CD8-positive, alpha-beta memory T cell (primary cell): ENCODE measurements at places on chromosomes 1 and 21. TPM values are rescaled to one million over a fixed set of nuclear protein-coding genes. Genes with fewer than 3 reads are reported as not detected.

The AK4 gene
- 32.2 TPM for total RNA-seq

The TRIM58 gene
- total RNA-seq, result 0.16 TPM

The DMBX1 gene
- total RNA-seq, result not detected

The CAPN9 gene
- not detected for total RNA-seq

The ITLN2 gene
- not detected for total RNA-seq

The GPR37L1 gene
- total RNA-seq, result not detected

The FASLG gene
- total RNA-seq, result 46.6 TPM

The LIPI gene
- not detected for total RNA-seq

The SH2D1B gene
- not detected for total RNA-seq

The CELA3B gene
- total RNA-seq, result not detected

The VWA5B1 gene
- total RNA-seq, result not detected

The ACOT11 gene
- 0.58 TPM for total RNA-seq

DNA sequence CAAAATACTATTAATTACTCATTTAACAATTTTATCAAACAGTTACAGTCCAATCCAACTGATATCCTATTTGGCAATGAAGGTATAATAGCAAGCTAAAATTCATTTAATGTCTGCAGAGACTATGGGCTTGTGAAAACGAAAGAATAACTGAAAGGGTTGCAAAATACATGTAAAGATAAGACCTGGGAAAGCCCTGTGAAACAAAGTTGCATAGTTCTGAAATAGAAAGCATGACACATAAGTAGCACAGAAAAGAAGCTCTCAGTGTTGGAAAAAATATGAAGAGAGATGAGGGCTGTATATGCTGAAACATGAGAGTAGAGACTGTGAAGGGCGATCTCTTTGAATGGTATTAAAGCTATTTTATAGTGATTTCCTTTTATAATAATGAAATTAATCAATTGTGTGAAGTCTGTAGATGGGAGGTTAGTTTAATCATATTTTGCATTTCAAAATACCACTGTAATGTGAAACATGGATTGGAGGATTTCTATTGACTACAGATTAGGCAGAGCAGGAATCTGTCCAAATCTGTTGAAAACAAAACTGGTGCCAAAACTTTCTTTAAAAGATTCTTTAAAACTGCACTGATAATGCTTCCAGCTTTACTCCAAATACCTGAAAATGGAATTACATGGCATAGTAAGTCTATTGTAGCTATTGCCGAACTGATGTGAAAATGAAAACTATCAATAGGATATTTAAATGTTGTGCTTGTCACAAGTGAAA lies 1518.9 kb upstream of the B3GALT2 start:
- no peak for DNase-seq

DNA sequence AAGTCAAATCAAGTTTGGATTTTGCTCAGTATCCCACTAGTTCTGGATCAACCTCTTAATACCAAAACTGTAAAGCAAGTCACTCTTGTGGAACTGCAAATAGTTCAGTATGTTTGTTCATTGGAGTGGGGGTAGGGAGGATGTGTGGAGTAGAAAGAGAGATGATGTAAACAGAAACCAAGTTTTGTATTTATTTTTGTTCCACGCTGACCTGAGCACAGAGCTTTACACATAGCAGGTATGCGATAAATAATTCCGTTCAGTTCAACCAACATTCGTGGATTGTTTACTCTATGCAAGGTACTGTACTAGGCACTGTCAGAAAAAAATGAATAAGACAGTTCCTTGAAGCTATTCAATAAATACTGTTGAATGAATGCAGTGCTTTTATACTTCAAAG lies 4.5 kb upstream of the ZNF644 start:
- no peak for DNase-seq

- DNase-seq, result no peak
Measured at GRCh38 chr1:158028969-158029368, 35.5 kb downstream of the KIRREL1 start.

DNA sequence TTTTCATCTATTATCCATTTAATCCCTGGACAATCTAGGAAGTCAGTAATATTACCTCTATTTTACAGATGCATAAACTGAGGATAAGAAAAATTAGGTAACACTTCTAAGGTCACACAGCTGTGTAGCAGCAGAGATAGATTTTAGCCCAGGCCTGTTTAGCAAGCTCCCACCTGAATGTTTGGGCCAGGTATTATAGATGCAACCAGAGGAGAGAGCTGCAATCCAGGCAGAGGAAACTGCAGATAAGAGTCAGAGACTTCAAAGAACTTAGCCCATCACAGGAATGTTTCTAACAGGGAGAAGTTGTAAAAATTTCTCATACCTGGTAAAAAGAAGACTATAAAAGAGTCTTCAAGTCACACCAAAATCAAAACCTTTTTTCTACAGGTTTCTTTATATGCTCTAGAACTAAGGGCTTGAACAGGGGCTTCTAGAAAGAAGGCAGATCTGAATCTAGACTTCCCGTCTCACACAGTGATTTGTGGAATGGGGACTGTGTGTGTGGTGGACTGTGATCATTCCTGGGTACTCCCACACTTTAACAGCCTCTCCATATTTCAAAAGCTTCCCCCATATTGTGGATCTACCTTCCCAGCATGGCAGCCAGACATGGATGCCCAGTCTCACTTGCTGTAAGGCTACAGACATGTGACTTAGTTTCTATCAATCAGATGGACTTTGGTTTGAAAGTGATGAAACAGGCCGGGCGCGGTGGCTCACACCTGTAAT lies 128.7 kb downstream of the TLR5 start:
- no peak for DNase-seq

DNA sequence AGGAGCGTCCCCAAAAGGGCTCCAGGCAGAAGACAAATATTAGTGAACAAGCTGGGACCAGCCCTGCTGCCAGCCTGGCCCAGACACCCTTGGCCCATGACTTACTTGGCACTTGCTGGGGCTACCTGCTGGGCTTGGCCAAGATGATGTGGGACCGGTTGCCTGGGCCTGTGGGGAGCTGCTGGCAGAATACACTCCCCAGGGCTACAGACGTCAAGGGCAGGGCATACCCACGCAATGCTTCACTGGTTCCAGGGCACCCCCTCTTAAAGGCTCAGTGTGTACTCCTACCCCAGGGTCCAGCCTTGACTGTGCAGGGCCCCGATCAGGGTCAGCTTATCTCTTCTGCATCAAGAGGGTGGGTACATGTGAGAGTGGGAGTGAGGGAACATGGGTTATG lies 106.5 kb upstream of the SLC2A1 start:
- DNase-seq, result no peak

GRCh38 chr1:114641377-114641776 lies 28.5 kb downstream of the DENND2C start:
- no peak for DNase-seq

DNA sequence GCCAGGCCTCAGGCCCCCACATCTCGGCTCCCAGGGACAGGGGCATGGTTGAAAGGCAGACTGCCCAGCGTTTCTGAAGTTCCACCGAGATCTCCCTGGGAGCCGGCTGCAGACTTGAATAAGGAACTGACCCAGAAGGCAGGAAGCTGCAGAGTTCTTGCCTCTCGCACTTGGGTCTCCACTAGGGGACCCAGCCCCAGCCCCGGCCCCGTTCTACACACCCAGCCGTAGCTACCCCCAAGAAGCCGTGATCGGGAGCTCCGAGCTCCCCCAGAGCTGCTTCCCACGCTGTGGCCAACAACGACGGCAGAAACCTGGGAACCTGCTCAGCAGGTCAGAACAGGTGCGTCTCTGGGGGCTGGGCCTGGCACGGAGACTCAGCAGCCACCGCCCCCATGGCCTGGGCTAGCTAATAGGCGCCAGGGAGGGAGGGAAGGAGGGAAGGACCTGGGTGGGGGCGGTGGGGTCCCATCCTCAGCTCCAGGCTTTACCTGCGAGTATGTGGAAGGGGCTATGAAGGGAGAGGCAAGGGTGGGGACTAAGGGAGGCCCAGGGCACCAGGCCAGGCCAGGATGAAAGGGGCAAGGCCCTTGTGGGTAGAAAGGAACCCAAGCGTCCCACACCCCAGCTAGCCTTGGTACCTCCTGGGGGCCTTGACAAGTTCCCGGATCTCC lies at the start of gene NECTIN4:
Gene NECTIN4, minus strand, starts transcription at position 308 of the 674 bp plus-strand sequence. Its CDS starts 262 bp downstream, at position 46.
- no peak for DNase-seq

DNA sequence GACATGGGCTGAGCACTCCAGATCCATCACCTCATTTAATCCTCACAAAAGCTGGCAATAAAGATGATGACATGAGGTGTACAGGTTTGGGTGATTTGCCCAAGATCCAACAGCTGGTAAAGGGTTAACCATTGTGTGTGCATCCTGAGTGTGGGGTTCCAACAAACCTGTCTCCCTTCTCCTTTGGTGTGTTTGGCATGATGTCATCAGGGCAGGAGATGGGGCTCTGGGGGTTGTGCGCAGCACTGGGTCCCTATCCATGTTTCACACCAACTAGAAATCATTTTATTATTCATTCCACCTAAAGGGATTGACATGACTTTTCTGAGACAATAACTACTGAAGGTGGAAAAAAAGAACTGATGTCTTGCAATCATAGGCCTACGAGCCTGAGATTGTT lies 452.5 kb downstream of the SIPA1L2 start:
- no peak for DNase-seq

DNA sequence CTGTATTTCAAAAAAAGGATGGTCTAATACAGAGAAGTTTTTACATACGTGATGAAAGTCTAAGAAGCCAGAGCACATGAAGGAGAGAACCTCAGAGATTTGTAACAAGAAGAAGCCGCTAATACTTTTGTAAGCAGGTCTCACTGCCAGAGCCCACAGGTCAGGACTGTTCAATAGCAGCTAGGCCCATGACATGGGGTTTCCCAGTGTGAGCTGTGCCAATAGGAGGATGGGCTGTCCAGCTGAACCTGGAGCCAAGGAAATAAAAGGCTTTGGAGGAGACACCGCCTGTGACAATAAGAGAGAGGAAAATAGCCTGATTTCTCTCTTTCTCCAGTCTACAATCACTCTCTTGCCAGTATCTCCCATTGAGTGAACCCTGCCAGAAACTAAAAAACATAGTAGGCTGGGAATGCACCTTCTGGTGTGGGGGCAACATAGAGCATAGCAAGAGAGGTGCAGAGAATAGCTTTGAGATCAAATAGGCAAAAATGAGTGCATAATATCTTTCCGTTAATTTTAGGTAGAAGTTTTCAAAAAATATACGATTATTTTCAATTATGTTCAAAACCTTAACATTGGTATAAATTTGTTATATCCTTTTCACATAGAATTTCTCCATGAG lies 360.3 kb downstream of the NEGR1 start:
- no peak for DNase-seq

- DNase-seq, result no peak
Measured at GRCh38 chr21:41783476-41784180, 16.8 kb upstream of the RIPK4 start.

DNA sequence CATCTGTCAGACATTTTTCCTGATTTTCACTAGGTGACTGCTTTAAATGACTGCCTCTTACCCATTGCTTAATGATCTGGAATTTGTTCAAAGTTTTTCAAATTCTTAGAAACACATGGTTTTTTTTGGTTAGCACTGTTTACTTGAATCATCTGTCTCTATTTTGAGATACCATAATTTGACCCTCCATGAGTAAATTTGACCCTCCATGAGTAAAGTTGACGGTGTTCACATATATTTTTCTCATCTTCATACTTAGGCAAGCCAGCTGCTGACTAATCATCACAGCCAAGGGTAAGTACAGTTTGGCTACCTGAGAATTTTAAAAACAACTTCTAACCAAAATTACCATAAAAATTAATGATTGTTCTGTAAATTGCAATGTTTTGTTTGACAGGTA lies 586.5 kb downstream of the PTBP2 start:
- no peak for DNase-seq

- no peak for DNase-seq
Measured at GRCh38 chr1:58249737-58250586, 296.6 kb downstream of the OMA1 start.

DNA sequence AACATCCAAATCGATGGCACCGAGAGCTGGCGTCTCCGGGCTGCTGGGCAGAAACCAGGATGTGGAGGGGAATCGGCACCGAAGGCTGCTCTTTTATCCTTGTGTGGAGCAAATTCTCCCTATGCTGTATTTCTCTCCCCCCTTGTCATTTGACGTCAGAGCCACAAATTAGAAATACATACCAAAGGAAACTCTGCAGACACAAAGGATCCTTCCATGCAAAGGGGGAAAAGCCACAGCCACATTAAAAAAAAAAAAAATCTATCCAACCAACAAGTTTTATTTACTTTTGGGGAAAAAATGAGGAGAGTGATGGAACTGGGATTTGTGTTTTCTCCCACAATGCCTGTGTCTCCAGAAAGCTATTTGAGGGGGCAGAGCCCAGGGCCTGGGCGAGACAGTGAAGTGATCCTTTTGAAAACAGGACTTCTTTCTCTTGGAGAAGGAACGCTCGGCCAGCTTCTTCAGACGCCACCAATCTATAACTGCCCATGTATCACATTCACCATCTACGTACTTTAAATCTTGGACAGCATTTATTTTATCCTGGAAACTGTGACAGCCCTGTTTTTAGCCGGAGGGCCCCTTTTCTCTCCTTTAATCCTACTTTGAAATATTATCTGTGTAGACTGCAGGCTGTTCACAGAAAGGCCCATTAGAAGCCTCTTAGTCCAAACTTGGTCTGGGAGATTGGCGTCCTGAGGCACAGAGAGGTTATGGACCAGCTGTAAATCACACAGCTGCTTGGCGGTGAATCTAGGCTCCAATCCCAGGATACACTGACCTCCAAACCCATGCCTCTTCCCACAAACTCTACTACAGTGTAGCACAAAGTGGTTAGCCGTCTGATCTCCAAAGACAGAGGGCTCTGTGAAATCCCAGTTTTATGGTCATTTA lies 4.5 kb downstream of the KANK4 start:
- no peak for DNase-seq

DNA sequence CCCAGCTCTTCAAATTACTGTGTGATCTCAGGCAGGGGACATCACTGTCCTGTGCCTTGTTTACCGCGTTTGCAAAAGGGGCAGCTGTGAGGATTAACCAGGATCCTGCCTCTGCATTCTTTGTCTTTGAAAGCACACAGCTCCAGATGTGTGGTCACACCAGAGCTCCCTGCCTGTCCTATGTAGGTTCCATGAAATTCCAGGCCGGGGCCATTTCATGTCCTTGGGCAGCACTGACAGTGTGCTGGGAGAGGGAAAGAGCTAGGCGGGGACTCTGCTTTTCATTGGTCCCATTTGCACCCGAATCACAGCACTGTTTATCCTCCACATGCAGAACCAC lies 42.2 kb upstream of the SELENON start:
- no peak for DNase-seq

GRCh38 chr1:180937624-180938225 lies 25.0 kb downstream of the KIAA1614 start:
- DNase-seq, result no peak

DNA sequence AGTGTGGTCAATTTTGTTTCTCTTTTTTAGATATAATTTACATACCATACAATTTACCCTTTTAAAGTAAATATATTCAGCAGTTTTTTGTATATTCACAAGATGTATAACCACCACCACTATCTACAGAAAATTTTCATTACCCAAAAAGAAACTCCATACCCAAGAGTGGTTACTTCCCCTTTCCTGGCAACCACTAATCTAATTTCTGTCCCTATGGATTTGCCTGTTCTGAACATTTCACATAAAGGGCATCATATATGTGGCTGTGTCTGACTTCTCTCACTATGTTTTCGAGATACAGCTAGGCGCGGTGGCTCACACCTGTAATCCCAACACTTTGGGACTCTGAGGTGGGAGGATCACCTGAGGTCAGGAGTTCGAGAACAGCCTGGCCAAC lies 13.6 kb downstream of the PACC1 start:
- DNase-seq, result no peak

GRCh38 chr1:205572421-205572820 lies 59.4 kb downstream of the ELK4 start:
- no peak for DNase-seq
